A549 treated with ZK216348 at 1 μM for 4 hours (cell line): ENCODE measurements at places on chromosomes 3 and 15. TPM values are rescaled to one million over a fixed set of nuclear protein-coding genes. Genes with fewer than 3 reads are reported as not detected.

CFAP161 gene
- not detected in 5 replicates for total RNA-seq

SI gene
- total RNA-seq, result not detected in 5 replicates

ONECUT1 gene
- total RNA-seq, result 0.11 to 0.51 TPM (median 0.26 TPM) in 4 of 5 replicates, not detected in the other

P3H2 gene
- total RNA-seq, result 26.7 to 37.7 TPM (median 35.2 TPM) in 5 replicates

COLQ gene
- 0.19 to 0.80 TPM (median 0.21 TPM) in 5 replicates for total RNA-seq

NOX5 gene
- total RNA-seq, result 0.12 to 0.41 TPM (median 0.26 TPM) in 5 replicates

TLR9 gene
- 0.18 TPM in 1 of 5 replicates, not detected in the others for total RNA-seq

SPTSSB gene
- not detected in 5 replicates for total RNA-seq

TEX55 gene
- not detected in 5 replicates for total RNA-seq

MUC4 gene
- 0.03 to 0.04 TPM in 2 of 5 replicates, not detected in the others for total RNA-seq

CHST13 gene
- total RNA-seq, result 0.41 to 1.3 TPM (median 1.1 TPM) in 5 replicates

CD96 gene
- not detected in 5 replicates for total RNA-seq

GNAT1 gene
- total RNA-seq, result 0.07 TPM in 1 of 5 replicates, not detected in the others

MRPL3 gene
- total RNA-seq, result 89.0 to 116 TPM (median 92.8 TPM) in 5 replicates

LOXL1 gene
- 0.34 to 1.7 TPM (median 0.55 TPM) in 5 replicates for total RNA-seq

ZNF660 gene
- not detected in 5 replicates for total RNA-seq

TMCO5A gene
- not detected in 5 replicates for total RNA-seq

ISLR gene
- 0.24 to 0.41 TPM (median 0.33 TPM) in 4 of 5 replicates, not detected in the other for total RNA-seq

MELTF gene
- 33.5 to 75.3 TPM (median 61.7 TPM) in 5 replicates for total RNA-seq

MEX3B gene
- total RNA-seq, result 2.8 to 5.9 TPM (median 5.2 TPM) in 5 replicates

LRRC2 gene
- total RNA-seq, result not detected in 5 replicates

MUC20 gene
- 0.38 to 1.1 TPM (median 0.65 TPM) in 5 replicates for total RNA-seq

FAIM gene
- total RNA-seq, result 22.9 to 41.1 TPM (median 24.8 TPM) in 5 replicates

MON1A gene
- total RNA-seq, result 4.2 to 9.1 TPM (median 8.5 TPM) in 5 replicates

TM4SF18 gene
- 31.6 to 39.5 TPM (median 34.5 TPM) in 5 replicates for total RNA-seq

KIF7 gene
- total RNA-seq, result 3.1 to 5.6 TPM (median 4.8 TPM) in 5 replicates

SLC25A38 gene
- 36.7 to 45.9 TPM (median 38.0 TPM) in 5 replicates for total RNA-seq

SH2D7 gene
- not detected in 5 replicates for total RNA-seq

KLHL40 gene
- not detected in 5 replicates for total RNA-seq

COPG1 gene
- 75.7 to 93.8 TPM (median 81.5 TPM) in 5 replicates for total RNA-seq
